ENCODE measurements at places on chromosomes 11 and 22.
A peak's percentile ranks its signal among the peaks of the same experiment; 100 is the strongest.

DNA sequence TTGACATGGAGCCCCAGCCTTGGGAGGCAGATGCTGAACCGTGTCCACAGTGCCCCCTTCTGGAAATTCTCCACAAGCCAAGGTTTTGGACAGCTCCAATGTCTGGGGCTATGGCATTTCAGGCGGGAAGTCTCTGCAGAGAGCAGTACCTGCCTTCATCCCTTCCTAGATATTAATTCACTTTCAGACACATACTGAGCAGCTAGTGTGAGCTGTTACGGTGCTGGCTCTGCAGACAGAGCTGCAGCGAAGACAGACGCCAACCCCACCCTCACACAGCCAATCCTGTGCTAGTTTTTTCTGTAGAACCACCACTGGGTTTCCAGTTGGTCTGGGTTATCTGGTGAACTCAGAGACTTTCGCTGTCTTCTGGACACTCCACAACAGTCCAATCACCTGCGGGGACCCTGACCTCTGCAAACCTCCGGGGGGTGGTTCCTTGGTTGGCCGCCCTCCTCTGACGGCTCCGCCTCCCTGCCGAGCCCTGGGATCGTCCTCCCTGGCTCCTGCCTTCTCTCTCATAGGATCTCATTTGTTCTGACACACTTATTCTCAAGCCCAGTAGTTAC is 9.1 kb downstream of the LMF2 start:
- DNase-seq = peak; percentile 72

DNA sequence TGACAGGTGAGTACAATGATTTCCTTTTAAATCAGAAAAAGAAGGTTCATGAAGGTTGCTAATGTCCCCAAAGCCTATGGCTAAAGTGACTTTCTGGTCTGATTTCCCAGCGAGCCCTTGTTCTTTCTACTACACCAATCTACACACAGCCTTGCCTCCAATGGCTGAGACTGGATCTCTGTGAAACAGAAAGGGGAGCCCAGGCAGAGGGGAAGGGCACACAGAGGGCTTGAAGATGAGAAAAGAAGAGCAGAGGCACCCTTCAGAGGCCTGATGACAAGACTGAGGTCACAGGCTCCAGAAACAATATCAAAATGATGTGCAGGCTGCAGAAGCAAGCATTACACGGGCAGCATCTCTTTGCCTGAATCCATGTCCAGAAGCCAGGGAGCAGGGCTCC is 1.5 kb downstream of the SYN3 start:
- DNase-seq = no peak

- no peak for DNase-seq
These were observed 73.3 kb upstream of the AMPD3 start for GRCh38 chr11:10381736-10382135.

DNA sequence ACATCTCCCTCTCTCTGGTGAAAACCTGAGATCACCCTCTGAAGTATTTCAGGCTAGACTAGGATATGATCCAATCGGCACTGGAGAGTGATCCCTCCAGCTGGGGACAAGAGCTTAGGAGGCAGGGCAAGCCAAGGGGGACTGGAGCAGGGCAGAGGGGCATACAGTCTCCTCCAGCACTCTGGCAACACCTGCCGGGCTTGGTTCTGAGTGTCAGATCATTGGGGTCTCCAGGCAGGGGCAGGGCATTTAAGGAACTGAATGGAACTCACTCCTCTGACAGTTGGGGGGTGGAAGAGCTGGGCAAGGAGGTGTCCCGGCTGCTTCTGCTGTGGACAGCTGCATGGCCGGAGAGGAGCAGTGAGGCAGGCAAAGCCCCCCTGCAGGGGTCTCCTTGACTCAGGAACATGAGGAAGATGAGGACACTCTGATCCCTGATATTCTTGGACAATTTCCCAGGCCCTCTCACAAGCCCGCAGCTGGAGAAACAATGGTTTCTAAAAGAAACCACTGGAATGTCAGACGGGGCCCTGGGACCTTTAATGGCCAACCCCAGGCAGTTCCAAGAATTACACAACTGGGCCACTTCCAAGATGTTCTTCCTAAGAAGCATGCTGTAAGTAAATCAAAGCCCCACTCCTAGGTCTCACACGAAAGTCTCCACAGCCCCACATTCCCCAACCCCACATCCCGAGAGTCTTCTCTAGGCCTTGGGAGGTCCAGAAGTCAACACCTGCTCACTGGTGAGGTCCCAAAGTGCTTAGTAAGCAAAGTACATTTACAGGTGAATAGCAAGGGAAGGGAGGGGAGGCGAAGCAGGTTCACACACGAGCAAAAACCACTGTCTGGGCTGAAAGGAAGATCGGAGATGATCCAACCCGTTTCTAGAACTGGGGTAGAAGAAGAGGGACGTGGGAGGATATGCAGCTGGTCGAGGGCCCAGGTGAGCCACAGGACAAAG is 1.2 kb upstream of the CCDC86 start:
- DNase-seq = no peak

DNA sequence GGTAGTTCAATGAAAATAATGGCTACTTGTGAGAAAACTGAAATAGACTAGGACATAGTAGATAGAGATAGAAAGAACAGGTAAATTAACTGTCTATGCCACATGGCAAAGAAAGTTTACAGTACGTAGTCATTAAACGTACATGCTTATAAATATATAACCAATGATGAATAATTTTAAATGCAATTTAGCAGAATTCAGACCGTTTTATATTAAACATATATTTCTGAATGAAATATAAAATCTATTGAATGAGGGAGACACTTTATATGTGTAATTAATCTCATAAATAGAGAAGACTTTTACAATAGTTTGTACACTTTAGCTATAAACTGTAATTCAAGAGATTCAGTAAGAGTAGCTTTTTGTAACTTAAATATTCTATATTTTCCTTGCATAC is 124.4 kb upstream of the VPREB1 start:
- no peak for DNase-seq

DNA sequence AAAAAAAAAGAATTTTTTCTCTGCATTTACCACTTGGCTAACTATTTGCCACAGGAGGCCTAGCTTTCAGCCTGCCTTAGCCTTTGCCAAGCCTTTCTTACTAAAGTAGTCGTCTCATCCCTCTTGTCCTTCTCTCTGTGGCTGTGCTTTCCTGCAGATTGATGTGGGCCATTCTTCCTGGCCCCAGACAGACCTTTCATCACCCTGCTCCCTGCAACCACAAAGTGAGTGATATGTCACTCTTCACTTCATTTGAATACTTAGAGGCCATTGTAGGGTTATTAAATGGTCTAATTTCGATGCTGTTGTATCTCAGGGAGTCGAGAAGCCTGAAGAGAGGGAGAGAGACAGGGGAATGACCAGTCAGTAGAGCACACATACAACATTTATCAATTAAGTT is 37.6 kb downstream of the ART5 start:
- no peak for DNase-seq

DNA sequence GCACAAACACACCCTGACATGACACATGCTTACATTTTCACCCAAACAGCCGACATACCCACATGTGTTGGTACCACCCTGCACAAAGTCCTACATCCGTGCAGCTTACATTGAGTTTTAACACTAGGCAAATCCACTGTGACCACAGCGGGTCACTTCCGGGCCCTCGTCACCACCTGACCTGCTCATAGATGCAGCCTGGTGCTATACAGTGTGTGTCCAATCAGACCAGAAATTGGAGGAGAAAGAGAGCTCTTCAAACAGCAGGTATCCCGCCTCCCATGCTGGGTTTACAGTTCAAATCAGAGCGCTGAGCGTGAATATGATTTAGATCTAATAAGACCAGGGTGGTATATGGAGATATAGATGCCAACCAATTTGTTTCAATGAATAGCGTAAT is 35.4 kb downstream of the PHF21B start:
- DNase-seq = no peak

DNA sequence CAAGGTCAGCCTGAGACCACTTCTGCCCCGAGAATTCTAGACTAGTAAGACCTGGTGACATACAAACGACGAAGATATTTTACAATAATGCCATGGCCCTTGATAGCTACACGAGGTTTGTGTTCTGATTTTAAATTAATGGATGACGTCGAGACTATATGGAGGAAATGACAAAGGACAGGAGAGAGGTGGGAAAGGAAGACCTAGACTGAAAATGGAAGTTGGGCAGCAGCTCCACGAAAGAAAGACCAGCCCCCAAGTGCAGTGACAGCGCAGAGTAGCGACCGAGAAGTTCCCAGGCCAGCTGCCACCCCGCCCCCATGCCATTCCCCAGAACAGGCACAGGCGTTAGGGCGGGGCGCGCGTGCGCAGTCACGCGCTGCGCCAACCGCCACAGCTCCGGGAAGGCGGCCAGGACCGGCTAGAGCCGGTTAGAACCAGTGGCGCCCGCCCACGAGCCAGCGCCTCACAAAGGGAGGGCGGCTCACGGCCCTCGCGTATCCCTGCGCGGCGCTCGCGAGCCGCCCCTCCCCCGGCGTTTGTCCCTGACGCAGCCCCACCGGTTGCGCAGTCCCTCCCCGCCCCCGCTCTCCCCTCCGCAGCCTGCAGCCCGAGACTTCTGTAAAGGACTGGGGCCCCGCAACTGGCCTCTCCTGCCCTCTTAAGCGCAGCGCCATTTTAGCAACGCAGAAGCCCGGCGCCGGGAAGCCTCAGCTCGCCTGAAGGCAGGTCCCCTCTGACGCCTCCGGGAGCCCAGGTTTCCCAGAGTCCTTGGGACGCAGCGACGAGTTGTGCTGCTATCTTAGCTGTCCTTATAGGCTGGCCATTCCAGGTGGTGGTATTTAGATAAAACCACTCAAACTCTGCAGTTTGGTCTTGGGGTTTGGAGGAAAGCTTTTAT is 1.5 kb upstream of the MALAT1 start:
- DNase-seq = peak; percentile 99

- DNase-seq = no peak
These were observed 148.1 kb downstream of the DYNC2H1 start for GRCh38 chr11:103257360-103257759.

- no peak for DNase-seq
These were observed 55.1 kb downstream of the BCR start for GRCh38 chr22:23235425-23235824.

- DNase-seq = no peak
These were observed 100.0 kb downstream of the ADAMTS15 start for GRCh38 chr11:130548491-130548833.

DNA sequence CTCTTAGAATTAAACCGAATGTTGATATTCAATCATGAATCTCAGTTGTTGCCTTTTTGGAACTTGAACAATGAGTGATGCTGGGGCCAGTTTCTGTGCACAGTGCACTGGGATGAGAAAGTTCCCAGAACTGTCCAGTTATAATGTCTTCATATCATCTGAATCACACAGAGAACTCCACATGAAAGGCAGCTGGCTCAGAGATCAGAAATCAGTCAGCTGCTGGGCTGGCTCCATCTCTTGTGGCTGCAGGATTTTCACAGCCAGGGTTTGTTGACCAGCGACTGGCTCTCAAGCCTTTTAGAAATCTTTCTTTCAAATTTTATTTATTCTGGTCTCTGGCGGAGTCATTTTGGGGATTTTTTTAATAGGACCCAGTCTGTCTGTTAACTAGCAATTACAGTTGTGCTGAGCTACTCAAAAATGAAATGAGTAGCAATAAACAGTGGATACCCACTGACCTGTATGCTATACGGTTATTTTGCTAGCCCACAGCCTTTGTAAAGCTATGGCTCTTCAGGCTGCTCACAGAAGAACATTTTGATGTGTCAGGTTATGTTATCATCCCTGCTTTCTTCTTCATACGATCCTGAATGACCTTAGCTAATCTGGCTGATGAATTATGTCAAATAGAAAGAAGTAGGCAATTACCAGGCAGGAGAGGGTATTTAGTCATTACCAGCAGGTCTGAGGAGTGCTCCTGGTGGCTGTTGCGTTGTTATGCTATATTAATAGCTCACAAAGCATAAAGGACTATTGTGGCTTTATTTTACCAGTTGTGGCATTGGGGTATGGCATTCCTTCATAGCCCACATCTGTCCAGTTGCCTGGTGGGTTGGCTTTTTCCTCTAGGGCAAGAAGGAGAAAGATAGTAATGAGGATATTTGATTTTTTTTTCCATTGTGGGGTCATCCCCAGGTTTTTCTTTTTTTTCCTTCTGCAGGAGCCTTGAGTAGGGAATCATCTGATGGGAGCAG is 3.6 kb downstream of the FAT3 start:
- no peak for DNase-seq

- DNase-seq = no peak
These were observed 10.6 kb downstream of the FOLR1 start for GRCh38 chr11:72202571-72202970.

GRCh38 chr11:1303126-1303821 is 6.2 kb downstream of the TOLLIP start:
- no peak for DNase-seq

- no peak for DNase-seq
These were observed 150.3 kb upstream of the SNX19 start for GRCh38 chr11:131066551-131066950.

DNA sequence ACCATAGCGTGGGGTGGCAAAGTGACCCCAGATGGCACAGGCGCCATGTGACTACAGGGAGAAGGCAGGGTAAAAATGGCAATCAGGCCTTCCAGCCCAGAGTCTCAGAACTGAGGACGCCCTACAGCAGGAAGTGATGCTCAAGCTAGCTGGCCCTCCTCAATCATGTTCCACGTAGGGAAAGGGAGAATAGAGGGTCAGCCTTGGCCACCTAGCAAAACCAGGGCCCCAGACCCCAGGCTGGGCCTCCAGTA is 978 bp upstream of the ANKRD13D start:
- no peak for DNase-seq

DNA sequence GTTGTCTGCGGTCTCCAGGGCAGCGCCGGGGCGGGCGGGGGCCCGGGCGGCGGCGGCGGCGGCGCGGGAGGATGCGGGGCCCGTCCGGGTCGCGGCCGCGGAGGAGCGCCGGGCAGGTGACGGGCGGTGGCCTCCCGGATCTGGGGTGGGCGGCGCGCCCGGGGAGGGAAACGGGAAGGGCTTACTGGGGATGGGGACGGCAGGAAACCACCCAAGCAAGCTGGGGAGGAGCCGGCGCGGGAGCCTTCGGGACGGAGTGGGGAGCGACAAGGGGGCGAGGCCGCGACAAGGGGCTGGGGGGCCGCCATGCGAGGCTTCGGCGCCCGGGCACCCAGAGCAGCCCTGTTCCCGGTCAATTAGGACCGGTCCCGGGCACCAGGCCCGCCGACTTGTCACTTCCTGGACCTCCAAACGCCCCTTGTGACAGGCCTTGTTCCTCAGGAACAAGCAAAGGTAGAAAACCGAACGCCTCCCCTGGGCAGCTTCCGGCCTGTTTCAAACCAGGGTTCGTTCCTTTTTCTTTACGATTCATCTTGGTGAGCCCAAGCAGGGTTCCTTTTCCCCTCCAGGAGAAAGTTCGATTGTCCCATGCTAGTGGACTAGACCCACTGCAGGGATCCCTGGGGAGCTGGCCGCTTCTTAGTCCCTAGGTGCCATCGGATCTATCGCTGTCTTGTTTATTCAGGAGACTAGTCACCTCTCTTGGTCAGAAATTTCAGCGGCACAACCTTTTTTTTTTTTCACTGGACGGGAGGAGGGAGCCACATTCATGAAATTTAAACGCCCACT is 492 bp downstream of the JHY start:
- peak; percentile 44 for DNase-seq
